ENCODE measurements at places on chromosomes 16 and 17. TPM values are rescaled to one million over a fixed set of nuclear protein-coding genes. Genes with fewer than 3 reads are reported as not detected.

DNA sequence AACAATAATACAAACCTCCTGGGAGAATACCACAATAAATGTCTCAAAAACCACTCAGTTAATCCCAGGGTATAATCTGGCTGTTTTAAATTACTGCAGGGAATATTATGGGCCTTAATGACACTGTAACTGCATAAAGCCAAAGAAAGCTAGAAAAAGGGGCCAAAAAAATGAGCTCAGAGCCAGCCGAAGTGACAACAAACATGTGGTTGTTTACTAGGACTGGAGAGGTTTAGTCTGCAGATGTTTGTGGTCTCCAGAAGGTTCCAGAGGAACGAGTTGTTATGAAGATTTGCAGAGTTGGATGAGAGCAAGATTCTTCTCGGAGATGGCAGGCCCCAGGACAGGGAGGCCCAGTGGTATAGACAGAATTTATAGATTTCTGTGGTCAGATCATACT lies 97.1 kb upstream of the AKTIP start:
- DNase-seq: peak; percentile 66

DNA sequence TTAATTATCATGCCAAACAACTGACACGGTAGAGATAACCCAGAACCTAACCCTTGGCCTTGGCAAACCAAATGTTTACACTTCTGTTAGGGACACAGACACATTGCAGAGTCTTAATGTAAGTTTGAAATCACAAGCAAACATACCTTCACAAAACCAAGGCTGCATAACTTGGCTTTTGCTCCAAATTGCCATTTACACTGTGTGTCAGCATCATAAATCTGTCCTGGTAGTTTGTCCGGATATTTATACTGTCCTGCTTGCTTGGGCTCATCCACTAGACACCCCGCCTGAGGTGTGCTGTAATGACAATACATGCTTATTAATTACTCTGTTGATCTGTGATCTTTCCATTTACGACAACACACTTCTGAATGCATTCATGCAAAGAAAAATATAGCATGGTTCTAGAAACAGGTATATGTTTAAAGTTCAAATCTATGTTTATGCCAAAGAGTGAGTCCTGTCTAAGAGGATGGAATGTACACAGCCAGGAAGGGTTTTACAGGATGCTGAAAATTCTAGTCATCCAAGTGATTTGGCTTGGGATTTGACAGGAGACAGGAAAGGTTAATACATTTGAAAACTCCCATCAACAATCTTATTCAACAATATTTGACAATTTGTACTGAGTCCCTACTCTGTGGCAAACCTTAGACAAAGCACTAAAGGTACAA lies 81.1 kb downstream of the ADAMTS18 start:
- no peak for DNase-seq

GRCh38 chr17:58913971-58914769 lies 158.5 kb downstream of the PPM1E start:
- no peak for DNase-seq

DNA sequence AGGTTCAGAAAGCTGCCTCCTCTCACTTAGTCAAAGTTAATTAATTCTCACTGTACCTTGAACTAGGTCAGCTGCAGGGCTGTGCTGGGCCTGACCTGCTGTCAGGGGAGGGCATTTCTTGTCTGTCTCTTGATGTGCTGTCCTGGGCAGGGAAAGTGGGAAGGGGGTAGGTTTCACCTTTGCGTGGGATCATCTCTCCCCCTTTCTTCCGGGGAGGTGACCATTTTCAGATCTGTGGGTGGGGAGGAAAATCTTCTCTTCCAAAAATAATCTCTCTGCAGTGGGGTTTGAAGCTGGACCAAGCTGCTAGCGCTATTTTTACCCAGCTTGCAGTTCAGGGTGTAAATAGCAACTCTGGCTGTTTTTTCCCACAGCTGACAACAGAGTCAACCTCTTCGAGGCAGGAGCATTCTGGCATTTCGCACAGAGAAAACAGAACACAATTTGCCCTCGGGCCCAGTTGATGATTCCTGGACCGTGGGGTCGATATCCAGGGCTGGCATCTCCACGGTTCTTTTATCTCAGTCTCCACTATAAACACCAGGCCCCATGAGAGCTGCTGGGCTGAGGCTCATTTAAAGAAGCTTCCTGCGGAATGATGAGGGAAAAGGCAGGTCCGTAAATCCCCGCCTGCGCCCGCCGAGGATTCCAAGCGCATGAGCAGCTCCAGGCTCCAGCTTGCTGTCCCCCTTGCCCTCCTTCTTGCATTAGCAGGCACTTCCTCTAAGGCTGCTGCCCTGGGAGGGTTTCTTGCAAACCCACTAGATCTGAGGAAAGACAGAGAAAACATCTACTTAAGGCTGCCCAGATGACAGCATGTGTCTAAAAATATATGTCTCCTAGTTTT lies 93.9 kb downstream of the YPEL2 start:
- DNase-seq: peak; percentile 60

- peak; percentile 43 for DNase-seq
Measured at GRCh38 chr17:78338486-78339259, 21.2 kb downstream of the SOCS3 start.

- DNase-seq: no peak
Measured at GRCh38 chr16:81324808-81325207, 10.0 kb downstream of the GAN start.

- no peak for DNase-seq
Measured at GRCh38 chr16:7132465-7132864, 200.2 kb upstream of the RBFOX1 start.

DNA sequence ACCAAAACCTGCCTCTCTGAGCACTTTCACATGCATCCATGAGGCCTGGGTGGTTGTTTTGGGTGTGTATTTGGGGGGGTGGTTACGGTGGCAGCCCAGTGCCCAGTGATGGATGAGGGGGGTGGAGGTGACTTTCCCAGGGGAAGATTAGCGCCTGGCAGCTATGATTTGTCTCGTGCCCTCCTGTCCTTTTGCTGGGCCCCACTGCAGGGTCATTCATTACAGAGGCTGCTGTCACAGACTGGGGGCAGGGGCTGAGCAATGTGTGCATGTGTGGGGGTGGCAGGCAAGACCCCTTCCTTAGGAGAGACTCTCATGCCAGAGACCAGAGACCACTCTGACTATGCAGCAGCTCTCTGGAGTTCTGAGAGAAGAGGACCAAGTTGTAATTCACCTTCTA lies 93.7 kb downstream of the MRM1 start:
- DNase-seq: no peak

Gene TLK2
- 42.1 TPM for polyA plus RNA-seq

Gene SRCAP
- polyA plus RNA-seq: 22.8 TPM

Gene CREBBP
- 41.2 TPM for polyA plus RNA-seq

Gene CCL2
- 47.7 TPM for polyA plus RNA-seq

Gene CA7
- not detected for polyA plus RNA-seq

Gene TMEM220
- polyA plus RNA-seq: 10.7 TPM

Data from muscle of back (tissue), 13 donors.